Activated CD4-positive, CD25-positive, alpha-beta regulatory T cell treated with anti-CD3 and anti-CD28 coated beads, Interleukin-2, amount 50 U/mL, for 24 hours (primary cell): ENCODE measurements at places on chromosomes 11 and 22.
A peak's percentile ranks its signal among the peaks of the same experiment; 100 is the strongest.

GRCh38 chr11:66268952-66269905 lies 790 bp downstream of the RAB1B start:
- no peak for ATAC-seq

GRCh38 chr22:32536352-32536751 lies 61.7 kb downstream of the FBXO7 start:
- ATAC-seq: no peak

DNA sequence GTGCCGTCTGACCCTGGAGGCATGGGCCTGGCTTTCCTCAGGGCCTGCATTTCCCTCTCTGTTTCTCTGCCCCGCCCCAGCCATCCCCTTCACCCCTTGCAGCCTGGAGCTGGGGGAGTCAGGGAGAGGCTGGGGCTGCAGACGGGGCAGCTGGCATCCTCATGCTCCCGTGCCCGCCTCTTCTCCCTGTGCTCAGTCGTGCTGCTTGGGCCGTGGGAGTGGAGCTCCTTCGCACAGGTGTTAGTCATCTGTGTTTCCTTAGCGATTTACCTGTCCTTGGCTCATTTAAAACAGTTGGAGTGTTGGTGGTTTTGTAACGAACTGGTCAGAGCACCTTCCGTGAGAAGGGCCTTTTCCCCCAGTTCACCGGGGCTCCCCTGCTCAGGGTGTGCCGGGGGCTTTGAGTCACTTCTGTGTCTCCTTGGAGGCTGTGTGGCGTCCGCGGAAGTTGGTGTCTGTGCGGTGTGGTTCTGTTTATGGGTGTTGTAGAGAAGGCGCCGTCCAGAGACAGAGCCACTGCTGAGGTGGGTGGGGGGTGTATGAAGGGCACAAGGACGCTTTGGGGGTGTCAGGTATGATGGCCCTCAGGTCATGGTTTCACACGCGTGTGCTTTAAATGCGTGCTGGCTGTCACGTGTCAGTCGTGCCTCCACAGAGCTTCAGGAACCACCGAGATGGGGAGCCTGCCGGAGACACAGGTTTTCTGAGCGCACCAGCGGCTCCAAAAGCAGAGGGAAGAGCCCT lies 19.5 kb downstream of the BRSK2 start:
- ATAC-seq: no peak

- ATAC-seq: no peak
Observed at GRCh38 chr11:9320047-9320446, 5.7 kb upstream of the TMEM41B start.

DNA sequence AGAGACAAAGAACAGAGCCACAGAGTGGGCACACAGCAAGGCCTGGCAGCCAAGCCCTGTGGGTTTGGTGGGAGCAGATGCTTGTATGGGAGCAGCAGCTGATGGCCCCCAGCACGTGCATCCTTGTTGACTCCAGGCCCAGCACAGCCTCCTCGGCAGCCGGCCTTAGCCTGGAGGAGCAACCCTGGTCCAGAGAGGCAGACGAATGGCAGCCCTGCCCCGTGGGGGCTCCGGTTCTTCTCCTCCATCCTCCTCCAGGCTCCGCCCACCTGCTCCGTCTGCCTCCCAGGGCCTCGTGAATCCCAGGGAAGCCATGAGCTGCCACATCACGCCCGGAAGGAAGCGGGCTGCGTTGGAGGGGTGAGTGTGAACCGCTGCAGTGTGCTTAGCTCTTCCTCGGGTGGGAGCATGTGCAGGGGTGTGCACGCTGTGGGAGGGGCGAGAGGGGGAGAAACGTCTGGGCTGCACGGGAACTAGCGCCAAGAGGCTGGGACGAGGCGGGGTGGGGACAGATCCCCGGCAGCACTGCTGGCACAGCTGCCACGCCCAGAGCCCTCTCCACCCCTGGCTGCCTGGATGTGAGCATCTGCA lies 36.3 kb upstream of the JAM3 start:
- ATAC-seq: no peak

DNA sequence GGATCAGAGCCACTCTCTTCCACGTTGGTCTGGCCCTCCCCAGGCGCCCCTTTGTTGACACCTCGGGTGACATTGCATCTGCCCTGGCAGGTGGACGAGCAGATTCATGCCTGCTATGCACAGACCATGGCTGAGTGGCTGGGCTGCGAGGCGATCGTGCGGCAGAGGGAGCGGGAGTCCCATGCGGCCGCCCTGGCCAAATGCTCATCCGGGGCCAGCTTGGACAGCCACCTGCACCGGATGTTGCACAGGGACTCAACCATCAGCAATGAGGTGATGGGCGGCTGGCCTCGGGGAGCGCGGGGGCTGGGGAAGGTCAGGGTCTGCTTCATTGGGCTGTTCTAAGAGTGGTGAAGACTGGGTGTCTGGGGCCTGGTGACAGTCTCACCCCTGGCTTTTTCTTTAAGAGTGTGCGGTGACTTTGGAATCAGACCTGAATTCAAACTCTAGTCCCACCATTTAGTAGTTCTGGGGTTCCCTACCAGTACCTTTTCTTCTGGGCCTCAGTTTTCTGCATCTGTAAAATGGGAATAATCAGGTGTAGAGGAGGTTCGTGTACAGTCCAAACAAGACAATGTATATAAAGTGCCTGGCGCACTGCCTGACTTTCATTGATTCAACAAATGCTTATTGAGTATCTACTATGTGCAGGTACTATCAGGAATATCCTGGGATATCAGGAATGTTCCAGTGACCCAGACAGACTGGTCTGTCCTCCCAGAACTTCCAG lies 53.0 kb downstream of the LHFPL7 start:
- no peak for ATAC-seq

- ATAC-seq: peak; percentile 43
Observed at GRCh38 chr22:40116496-40117200, 61.1 kb upstream of the TNRC6B start.
